CD4-positive, alpha-beta T cell (primary cell): ENCODE measurements at places on chromosomes 4 and X.

GRCh38 chrX:38275615-38276014 is 51.7 kb downstream of the RPGR start:
- no peak for DNase-seq

DNA sequence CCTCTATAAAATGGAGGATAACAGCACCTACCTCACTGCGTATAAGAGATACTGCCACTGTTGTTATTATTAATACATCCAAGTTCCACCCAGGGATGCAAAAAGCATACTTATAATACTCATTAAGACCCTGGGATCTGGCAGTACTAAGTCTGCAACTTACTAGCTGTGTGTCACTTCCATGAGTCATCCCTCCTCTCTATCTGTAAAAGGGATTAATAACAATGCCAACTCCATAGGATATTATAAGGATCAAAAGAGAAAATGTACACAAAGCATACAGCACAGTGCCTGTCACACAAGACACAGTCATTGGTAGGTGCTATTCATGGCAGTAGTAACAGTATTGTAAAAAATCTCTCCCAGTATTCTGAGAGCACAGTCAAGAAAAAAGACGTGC is 216.7 kb downstream of the HS6ST2 start:
- DNase-seq: no peak

- DNase-seq: no peak
Observed at GRCh38 chr4:101850698-101851097, 60.2 kb downstream of the BANK1 start.

DNA sequence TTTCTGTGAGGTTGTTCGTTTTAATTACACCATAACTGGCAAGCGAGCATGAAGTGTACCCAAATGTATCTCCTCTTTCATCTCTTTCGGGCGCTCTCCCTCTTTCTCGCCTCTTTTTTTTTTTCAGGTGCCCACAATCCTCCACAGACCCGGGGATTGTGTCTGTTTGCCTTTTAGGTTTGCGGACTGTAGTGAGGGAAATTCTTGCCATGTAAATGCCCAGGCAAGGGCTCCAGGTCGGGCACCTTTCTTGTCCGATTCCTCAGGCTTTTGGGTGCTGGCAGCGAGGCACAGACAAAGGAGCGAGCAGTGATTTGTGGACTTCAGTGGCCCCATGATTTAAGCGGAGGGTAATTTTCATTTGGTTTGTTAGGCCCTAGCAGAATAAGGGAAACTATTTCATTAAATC is 1.1 kb upstream of the PHOX2B start:
- DNase-seq: no peak

- DNase-seq: no peak
Observed at GRCh38 chr4:147518086-147518485, 37.2 kb downstream of the EDNRA start.

DNA sequence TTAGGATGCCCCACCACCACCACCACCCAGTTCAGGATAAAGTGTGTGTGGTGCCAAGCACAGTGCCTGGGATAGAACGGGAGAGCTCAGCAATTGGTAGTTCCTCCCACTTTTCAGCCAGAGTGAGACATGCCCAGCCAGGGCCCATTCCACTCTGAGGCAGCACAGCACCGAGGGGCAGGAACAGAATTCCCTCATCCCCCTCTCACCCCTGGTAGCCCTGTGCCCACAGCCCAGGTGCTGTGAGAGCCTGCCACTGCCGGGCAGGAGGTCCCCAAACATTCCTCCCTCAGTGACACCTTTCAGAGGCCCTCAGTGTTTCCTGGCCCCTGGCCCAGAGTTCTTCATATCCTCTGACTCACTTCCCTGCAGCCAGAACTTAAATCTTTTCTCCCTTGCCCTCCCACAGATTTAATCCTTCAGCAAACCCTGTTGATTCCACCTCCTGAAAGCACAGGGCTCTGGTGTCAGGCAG is 8.1 kb downstream of the RIPPLY1 start:
- no peak for DNase-seq

GRCh38 chr4:48332661-48333060 is 8.7 kb upstream of the SLAIN2 start:
- no peak for DNase-seq

DNA sequence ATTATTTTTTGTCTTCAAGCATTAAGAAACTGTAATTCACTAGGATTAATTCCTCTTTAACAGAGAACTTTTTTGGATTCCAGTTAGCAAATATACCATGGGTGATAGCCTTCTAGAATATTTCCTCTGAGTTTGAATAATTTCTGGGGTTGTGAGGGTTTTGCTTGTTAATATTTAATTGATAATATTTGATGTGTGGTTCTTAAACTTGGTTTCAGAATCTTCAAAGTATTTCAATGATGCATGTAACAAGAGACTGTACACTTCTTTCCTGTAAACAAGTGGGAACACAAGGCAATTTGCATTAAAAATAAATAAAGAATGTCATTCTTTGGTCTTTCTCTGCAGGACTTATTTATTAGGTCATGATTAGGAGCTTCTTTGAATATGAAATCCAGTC is 9.5 kb upstream of the C4orf51 start:
- DNase-seq: no peak

DNA sequence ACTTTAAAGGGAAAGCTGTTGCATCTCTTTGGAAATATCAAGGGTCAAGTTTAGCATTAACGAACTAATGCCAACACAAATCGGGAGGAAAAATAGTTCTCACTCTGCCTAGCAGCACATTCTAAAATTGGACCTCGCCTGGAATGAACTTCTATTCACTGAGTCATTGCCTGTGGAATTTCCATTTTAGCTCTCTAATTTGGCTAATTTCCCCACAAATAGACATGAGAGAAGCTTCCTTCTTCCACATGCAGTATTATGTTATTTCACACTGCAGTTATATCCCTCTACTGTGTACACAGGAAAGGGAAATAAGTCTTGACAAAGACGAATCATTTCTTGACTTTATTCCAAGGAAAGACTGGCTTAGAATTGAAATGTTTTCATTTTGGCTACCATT is 9.3 kb downstream of the ZXDA start:
- DNase-seq: no peak

DNA sequence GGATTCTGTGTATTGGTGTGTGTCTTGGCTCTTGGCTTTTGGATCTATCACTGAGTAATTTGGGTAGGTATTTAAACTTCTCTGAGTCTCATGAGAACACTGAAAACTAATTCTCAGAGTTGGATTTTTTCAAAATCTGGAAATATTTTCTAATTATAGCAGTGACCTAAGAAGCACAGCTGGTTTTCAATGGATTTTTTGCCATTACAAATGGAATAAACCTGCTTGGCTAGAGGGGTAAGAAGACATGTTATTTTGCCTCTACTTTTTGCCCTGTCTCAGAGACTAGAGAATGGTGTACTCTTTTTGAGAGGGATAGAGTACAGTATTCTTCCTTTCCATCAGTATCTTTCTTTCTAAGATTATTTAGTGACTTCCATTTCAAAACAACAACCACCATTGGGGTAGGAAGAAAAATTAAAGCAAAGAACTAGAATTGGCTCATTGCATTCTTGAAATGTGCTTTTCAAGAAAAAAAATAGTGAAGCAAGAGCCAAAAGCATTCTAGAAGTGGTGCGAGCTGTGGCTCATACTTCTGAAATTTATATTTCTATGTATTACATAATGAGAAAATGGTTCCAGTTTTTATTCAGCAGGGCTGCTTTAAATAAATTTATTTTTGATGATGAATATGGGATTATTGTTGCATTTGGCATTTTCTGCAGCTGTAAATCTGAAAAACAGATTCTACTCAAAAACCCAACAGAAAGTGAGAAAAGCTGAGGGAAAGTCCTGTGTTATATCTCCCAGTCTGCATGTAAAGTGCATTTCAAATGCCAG is 850.2 kb upstream of the SLIT2 start:
- no peak for DNase-seq

GRCh38 chr4:61714387-61714911 is 514.3 kb downstream of the ADGRL3 start:
- no peak for DNase-seq

DNA sequence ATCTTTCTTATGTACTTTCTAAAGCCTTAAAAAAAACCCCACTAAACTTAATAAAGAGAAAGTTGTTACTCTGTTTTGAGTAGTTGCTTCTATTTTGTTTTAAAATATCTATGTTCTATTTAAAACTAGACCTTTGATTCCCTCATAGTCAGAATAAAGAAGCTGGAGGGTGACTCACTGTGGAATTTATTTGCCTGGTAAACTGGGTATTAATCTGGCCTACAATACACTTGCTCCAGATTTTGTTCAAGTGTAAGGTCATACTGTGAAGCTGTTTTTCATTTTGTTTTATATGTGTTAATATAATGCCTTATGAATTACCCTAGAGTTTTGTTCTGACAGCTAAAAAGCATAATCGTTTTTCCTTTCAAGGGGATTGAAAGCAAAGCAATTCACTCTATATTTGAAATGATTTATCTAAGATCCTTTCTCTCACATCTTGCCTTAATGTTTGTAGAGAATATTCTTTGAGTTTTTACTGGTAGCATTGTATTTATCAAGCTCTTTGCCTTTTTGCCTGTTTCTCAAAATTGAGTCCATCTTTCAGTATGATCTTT is 277.4 kb upstream of the PITX2 start:
- no peak for DNase-seq

- no peak for DNase-seq
Observed at GRCh38 chr4:1255151-1255550, 6.2 kb upstream of the CTBP1 start.

DNA sequence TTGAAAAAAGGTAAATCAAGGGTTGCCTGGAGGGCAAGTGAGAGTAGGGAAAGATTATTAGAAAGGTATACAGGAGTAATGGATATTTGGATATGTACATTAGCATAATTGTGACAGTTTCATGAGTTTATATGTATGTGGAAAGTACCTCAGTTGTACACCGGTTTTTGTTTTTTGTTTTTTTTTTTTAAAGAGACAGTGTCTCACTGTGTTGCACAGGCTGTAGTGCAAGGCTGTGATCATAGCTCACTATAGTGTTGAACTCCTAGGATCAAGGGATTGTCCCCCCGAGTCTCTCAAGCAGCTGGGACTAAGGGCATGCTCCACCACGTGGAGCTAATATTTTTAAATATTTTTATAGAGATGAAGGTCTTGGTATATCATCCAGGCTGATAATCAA is 15.3 kb upstream of the HPGD start:
- no peak for DNase-seq

DNA sequence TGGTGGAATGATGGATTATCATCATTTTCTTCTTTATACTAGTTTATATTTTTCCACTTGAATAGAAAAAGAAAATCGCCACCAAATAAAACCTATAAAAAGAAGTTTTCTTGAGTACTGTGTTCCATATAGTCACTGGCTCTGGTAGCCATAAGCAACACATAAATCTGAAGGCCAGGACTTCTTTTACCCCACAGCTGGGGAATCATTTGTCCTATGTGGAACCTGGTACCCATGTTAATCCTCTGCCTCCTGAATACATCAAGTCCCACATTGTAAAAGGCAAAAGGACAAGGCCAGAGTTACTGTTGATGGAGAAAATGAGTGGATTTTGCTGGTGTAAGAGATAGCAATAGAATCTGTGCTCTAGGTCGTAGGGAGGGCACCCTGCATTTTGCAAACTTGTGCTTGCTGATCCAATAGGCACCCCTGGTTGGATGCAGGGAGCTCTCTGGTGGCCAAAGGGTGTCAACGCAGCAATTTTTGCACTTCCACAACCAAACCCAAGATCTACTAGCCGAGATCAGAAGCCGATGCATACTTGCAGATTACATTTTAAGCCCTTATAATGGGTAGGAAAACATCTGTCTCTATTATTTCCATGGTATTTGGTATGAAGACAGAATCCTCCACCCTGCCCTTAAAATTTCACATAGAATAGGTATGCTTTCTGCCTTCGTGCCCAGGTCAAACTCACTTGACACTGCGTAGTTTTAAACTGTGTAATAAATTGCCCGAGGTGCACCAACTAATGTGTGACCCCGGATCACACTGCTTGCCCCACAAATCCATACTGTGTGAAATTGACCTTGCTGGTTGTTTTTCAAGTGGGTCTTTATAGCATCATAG is 146.2 kb upstream of the SCML1 start:
- DNase-seq: no peak

- DNase-seq: no peak
Observed at GRCh38 chr4:87087015-87087414, 133.4 kb downstream of the KLHL8 start.

- DNase-seq: no peak
Observed at GRCh38 chr4:139734201-139734874, 68.7 kb downstream of the MGST2 start.

DNA sequence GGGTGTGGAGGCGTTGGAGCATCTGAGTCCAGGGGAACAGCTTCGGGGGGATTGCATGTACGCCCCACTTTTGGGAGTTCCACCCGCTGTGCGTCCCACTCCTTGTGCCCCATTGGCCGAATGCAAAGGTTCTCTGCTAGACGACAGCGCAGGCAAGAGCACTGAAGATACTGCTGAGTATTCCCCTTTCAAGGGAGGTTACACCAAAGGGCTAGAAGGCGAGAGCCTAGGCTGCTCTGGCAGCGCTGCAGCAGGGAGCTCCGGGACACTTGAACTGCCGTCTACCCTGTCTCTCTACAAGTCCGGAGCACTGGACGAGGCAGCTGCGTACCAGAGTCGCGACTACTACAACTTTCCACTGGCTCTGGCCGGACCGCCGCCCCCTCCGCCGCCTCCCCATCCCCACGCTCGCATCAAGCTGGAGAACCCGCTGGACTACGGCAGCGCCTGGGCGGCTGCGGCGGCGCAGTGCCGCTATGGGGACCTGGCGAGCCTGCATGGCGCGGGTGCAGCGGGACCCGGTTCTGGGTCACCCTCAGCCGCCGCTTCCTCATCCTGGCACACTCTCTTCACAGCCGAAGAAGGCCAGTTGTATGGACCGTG is 2.2 kb downstream of the AR start:
- no peak for DNase-seq

GRCh38 chrX:1419545-1420355 is 27.8 kb upstream of the SLC25A6 start:
- no peak for DNase-seq

DNA sequence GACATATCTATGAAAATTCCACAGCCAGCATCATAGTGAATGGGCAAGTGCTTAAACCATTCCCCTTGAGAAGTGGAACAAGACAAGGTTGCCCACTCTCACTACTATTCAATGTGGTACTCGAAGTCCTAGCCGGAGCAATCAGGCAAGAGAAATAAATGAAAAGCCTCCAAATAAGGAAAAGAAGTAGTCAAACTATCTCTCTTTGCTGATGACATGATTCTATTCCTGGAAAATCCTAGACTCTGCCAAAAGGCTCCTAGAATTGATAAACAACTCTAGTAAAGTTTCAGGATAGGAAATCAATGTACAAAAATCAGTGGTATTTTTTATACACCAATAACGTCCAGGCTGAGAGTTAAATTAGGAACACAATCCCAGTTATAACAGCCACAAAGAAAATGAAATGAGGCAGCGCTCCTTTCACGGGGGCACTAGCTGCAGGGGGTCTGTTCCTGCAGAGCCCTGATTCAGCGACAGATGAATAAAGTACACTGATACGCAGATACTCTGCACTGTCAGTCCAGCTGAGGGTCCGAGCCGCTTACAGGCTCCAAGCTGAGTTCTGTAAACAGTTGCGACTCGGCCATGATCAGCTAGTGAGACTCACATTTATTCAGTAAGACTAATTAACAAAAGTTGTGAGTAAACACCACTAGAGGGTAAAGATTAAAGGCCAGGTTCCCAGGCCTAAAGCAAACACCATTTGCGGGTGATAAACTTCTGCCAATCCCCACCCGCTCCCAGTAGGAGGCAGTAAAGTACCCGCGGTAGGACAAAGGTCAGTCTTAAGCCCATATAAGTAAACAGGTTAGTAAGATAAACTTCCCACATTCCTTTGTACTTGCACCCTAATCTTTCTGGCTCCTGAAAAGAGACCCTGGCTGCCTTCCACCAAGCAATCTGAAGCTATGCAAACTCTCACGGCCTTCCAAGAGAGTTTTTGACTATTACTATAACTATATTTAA is 290.6 kb upstream of the GRID2 start:
- no peak for DNase-seq
